ENCODE measurements at places on chromosomes 4 and X. TPM values are rescaled to one million over a fixed set of nuclear protein-coding genes. Genes with fewer than 3 reads are reported as not detected.

GRCh38 chr4:75251547-75251946, 262.7 kb downstream of the RCHY1 start:
- no peak for DNase-seq

The PJA1 gene
- total RNA-seq = 20.5 TPM

DNA sequence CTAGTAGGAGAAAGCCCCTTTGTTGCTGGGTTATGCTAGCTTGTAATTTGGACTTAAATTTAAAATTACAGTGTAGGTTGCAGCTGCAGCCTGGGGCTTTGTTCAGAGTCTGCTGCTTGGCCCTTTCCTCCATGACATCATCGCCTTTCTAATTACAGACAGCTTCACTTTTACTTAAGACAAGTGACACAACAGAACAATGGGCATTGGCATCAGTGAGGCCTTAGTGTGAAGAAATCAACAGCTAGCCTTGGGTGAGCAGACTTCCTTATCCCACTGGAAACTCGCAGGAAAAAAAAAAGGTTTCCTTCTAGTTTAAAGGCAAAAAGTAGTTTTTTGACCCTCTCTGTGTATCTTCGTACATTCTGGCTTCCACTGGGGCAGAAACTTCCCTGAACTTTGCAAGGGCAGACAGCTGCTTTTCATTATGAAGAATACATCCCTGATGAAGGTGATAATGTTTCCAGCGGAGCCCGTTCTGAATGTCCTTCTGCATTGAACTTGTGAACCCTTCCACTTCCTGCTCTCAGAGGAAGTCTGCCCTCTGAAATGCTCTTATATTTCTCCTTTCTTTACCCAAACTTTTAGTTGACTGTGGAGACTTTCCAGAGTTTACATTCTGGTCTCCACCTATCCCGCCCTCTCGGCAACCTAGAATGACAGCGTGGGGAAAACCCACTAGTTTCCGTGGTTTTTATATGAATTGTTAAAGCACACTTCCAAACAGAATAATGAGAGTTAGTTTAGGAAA, 123.2 kb upstream of the FAM9C start:
- DNase-seq = peak; percentile 74

- DNase-seq = no peak
Observed at GRCh38 chr4:125041372-125041930, 273.3 kb upstream of the FAT4 start.

DNA sequence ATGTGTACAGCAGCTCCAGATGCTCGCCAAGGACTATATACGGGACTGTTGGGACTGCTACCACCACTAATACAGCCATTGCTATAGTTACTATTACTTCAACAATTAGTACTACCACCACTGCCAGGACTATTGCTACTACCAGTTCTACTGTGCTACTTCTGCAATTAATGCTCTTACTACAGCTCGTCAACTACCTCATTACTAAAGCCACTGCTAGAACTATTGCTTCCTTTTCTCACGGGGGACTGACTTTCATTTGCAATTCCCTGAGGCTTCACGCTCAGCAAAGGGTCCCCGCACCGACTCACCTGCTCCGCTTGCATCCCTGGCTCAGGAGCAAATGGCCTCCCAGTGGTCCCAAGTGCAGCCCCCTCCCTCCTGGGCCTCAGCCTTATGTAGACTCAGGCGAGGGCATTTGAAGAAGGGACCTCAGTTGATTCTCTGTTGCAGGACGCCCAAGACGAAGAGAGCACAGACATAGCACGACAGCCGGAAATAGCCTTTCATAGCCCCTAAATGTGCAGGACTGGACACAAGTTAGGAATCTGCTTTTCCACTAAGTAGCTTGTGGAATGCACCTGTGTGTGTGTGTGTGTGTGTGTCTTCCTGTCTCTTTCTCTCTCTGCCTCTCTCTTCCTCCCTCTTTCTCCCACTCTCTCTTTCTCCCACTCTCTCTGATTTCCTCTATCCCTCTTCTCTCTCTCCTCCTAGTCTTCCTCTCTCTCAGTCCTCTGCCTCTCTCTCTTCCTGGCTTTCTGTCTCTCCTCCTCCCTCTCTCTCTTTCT, 294.8 kb downstream of the ASMT start:
- DNase-seq = no peak

The SOD3 gene
- not detected for total RNA-seq

DNA sequence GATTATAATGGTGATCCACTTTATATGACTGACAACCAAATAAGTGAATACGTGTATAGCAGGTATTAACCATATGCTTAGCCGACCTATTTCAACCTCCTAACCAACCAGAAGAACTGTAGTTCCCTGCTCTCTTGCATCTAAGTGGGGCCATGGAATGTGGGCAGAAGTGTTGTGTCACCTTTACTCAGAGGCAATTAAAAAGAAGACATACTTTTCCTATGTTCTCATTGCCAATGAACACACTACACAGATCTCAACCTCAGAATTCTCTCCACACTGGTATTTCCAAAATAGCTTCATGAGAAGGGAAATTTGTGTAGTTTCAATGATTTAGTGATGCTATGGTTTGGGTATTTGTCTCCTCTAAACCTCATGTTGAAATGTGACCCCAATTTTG, 3.2 kb upstream of the NFKB1 start:
- DNase-seq = no peak

- no peak for DNase-seq
Observed at GRCh38 chr4:31474221-31474620, 754.1 kb downstream of the PCDH7 start.

The EDA gene
- 2.5 TPM for total RNA-seq

The EXOC1L gene
- not detected for total RNA-seq

The AREG gene
- total RNA-seq = 0.32 TPM

GRCh38 chrX:1734806-1735205, 119.9 kb downstream of the ASMT start:
- DNase-seq = no peak

DNA sequence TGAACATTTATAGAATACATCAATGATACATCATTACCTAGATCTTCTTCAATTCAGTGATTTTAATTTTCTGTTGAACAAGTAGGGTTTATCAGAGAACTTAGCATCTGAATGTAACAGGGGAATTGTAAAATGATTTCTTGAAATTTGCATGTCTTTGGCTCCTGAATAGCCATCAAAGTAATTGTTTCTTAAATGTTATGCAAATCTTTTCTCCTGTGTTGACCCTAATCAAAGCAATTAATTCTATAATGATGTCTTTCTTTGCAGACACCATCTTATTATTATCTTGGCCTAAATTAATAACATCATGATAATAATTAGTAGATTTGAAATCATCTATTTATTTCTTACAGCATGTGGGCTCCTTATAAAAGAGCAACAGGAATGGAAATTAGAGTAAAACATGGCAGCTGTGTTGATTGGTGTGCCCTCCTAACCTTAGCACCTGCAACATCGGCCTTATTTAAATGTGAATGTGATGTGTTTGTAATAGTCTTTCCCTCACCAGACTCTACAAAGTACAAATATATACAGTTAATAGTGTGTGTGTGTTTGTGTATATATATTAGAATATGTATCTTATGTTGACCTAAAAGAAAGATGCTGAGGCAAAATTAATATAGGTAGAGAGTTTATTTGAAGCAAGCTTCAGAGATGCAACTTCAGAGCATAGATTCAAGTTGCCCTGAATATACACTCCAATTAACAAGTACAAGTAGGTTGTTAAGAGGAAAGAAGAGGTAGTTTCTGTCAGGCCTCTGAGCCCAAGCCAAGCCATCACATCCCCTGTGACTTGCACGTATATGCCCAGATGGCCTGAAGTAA, 328.0 kb upstream of the TECRL start:
- no peak for DNase-seq

DNA sequence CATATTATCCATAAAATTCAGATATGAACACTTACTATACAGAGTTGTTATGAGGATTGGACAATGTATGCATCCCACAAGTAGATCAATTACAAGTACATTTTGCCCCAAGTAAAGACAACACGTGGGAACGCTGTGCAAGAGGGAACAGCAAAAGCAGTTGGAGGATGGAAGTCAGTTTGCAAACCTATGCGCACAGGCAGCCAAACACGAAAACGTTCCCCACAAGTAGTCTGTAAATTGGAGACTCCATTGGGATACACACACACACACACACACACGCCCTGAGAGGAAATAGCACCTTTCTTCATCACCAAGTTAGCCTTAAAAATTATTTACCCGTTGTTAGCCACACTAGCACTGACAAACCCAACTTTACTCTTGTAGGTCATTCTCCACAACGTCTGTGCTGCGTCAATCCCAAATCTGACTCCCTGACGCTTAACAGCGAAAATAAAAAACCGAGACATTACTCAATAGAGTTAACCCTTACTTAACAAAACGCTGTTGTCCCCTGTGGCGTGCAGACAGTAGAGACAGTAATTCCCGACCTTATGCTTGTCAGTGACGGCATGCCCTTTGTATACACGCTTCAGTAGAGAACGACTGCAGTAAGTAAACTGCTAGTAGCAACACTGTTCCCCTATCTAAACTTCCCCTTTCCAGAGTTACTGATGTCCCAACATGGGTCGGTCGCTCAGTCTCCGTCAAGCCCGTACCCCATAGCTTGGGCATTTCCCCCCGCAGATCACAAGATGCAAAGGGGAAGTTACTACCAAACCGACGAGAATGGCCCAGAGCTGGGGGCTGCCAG, 730 bp downstream of the MANBA start:
- DNase-seq = no peak

GRCh38 chr4:4408576-4409335, 21.9 kb downstream of the NSG1 start:
- no peak for DNase-seq

- no peak for DNase-seq
Observed at GRCh38 chrX:153854702-153855101, 24.4 kb upstream of the PDZD4 start.

The ZNF157 gene
- total RNA-seq = not detected

GRCh38 chrX:105701310-105702052, 120.9 kb upstream of the NRK start:
- no peak for DNase-seq

- DNase-seq = no peak
Observed at GRCh38 chrX:130606425-130606824, 204.6 kb downstream of the RBMX2 start.

The SLITRK4 gene
- 1.6 TPM for total RNA-seq

DNA sequence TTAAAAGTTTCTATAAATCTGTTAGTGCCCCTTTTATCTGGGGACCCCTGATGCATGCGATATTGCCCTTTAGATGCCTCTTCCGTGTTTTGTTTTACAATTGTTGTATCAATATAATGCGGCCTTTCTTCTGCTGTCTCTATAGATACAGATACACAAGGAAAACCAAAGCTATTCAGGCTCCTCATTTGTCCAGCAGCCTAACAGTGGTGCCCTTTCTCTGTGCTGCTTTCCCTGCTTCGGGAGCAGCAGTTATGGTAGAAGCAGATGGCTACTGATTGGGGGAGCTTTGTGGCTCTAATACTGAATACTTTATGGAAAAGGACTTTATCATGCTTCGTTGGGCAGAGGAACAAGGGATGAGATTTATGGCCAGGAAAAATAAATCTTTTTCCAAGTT, 10.6 kb upstream of the PRDM8 start:
- DNase-seq = no peak

- DNase-seq = no peak
Observed at GRCh38 chr4:3252831-3253641, 4.1 kb downstream of the MSANTD1 start.
